AG20443 (cell line): ENCODE measurements at places on chromosomes 13 and 19.
A peak's percentile ranks its signal among the peaks of the same experiment; 100 is the strongest.

DNA sequence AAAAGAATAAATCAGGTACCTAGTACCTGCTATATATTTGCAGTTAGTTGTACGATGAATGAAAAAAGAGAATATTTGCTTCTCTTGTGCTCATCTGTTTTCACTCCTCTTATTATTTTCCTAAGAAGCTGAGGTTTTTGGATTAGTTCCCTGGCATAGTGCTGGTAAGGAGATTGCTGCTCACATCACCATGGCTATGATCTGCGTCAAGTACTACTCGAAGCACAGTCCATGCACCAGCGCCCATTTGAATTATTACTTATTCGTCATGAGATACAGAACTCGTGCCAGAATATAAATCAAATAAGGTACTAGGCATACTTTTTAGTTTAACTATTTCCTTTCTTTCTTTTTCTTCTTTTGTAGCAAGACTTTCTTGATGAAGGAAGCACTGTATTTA lies 7.1 kb downstream of the SERTM1 start:
- DNase-seq: no peak

DNA sequence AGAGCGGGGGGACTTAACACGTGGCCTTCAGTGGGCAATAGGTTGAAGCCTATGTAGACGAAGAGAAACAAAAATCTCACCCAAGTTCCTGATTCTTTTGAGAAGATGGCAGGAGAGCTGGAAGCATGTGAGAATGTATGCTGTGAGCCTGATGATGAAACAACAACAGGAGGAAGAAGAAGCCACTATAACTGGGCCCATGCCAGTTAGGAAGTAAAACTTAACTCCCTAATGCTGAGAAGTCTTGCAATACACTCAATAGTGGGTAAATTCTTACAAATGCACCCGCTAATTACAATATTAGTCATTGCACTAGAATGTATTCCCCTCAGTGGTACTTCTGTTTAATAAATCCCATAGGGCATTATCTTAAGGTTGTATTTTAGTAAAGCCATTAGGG lies 9.1 kb downstream of the PCDH17 start:
- DNase-seq: no peak

DNA sequence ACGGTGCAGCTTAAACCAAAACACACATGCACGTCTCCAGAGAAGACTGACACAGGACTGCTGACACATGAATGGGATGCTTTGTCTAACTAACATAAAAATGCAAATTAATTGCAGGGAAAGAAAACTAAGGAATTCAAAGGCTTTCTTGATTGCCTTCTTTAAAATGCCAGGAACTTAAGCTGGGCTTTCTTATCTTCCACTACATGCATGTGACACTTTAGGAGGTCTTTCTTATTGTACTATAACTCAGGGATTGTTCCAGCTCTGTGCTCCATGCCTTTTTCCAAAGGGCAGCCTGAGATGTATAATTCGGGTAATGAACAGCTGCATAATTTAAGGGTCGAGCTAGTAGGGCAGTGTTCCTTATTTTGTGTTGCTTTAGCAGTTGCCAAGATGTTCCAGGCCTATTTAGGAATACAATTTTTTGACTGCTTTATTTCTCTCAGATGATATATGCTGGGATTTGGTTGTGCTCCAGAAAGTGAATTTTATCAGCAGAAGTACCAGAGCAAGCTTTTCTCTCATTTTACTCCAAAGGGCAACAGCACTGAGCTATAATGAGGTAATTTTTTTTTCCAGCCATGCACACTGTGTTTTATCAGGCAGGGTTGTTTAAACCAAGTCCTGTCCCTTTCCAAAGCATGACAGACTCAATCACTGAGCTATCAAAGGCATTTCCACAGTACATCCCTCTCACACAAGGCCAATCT lies 885.2 kb downstream of the PCDH9 start:
- no peak for DNase-seq

GRCh38 chr13:30107121-30107520 lies 200.2 kb downstream of the KATNAL1 start:
- DNase-seq: no peak

- DNase-seq: no peak
These were observed 61.5 kb downstream of the DGKH start for GRCh38 chr13:42109957-42110356.

DNA sequence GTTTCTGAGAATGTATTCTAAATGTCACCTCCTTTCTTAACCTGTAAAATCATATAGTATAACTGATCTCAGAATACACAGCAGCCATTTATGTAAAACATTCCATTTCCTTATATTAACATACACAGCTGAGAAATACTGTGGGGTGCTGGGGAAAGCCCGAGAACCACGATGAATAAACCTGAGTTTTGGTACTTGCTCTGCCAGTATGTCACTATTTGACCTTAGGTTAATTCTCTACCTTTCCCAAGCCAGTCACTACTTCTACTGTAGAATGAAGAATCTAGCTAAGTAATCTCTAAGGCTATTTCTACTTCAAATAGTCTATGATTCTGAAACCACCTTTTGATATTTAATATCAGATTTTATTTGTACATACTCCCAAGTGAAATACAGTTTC lies 173.7 kb downstream of the TBC1D4 start:
- DNase-seq: no peak

DNA sequence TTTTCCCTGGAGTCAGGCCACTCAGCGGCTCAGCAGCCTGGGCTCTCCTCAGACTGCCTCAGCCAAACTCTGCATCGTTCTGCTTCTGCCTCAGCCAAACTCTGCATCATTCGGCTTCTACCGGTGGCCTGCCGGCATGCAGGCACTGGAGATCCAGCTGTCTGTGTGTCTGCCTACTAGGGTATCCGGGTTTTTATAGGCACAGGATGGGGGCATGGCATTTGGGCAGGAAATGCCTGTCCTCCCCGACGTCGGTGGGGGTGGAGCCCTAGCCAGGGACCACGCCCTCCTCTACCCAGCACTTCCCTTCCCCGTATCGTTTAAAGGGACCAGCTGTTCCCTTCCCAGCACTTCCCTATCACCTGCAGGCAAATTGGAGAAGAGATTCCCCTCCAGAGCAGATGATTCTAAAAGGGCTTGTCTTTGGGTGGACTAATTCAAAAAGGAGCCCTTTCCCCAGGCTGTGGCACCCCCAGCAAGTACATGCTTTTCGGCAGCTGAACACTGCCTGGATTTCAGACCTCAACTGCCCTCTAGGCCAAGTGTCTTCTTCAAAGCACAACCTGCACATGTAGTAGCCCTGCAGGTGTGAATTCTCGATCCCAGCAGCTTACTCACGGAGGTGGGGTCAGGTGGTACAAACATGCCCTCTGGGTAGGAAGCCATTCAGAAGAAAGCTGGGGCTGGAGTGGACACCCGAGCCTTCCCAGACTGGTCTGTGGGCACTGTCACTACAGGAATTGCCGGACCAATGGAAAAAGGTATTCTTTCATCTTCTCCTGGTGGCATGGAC lies 25.4 kb upstream of the GPR12 start:
- DNase-seq: no peak

DNA sequence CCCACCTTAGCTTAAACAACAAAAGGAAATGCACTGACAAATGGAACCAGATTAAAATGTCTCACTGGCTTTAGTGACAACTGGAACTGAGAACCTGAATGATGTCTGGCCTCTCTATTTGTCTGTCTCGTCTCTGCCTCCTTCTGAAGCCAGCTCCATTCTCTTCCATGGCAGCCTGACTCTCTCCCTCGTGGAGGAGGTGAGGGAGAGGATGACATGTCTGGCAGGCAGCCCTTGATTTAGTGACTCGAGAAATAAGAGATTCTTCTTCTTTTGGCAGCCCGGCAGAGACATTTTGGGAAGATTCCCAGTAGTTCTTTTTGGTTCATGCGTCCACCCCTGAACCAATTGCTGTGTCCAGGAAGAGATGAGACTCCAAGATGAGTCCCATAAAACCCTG lies 131.7 kb downstream of the KLF5 start:
- no peak for DNase-seq

- no peak for DNase-seq
These were observed 474 bp upstream of the FAM174C start for GRCh38 chr19:1274852-1275259.

GRCh38 chr13:23473221-23473620 lies 39.7 kb upstream of the SACS start:
- no peak for DNase-seq

GRCh38 chr13:39095500-39095899 lies 57.2 kb downstream of the NHLRC3 start:
- DNase-seq: no peak

GRCh38 chr13:37109051-37109678 lies 3.7 kb upstream of the CSNK1A1L start:
- peak; percentile 35 for DNase-seq

GRCh38 chr19:4988770-4989251 lies 19.9 kb downstream of the KDM4B start:
- DNase-seq: peak; percentile 90

DNA sequence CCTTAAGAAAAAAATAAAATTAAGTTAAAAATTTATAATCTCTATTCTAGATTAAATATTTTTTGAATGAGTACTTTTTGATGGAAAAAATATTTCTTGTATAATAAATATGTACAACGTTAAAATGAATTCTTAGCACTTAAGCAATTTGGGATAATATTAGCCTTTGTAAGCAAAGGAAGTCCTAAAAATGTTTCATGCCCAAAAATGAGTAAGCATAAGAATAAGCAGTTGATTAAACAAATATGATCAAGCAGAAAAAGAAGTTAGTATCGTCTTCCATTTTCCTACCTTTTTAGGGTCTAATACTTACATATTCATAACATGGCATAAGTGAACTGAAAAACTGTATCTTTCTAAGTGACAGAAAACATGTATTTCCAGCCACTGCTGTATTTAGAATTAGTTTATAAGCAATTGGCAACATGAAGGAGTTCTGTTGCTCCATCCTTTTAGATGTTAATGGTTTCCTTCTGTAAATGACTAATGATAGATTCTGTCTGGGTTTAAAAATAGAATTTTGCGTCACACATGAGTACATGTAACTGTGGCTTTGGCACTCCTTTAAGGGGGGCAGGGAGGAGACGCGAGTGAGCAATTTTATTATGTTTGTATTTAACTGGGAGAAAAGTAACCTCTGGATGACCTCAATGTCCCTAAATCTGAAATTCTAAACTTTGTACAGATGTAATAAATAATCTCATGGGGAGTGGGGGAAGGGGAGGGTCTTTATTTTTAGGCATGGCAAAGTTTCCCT lies 237.4 kb downstream of the RGCC start:
- peak; percentile 74 for DNase-seq

DNA sequence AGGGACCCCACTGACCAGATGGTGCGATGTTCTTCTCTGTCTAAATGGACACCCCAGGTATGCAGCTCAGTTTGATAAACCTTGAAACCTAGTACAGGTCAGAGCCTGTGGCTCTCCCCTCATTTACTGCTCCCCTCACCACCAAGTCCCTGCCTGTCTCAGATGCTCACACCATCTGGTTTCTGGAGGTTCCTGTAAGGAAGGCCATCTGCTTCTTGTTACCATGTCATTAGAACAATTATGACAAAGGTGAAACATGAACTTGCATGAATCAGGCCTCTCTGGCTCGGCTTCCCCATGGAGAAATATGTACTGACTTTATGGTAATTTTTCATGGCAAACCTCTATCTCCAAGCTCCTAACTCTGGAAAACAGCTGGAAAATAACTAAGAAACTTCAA lies 965.7 kb downstream of the UQCRFS1 start:
- no peak for DNase-seq

- no peak for DNase-seq
These were observed 252.9 kb upstream of the SLITRK6 start for GRCh38 chr13:86052141-86052540.

GRCh38 chr13:114043421-114044053 lies 69.7 kb upstream of the C13orf46 start:
- peak; percentile 87 for DNase-seq

DNA sequence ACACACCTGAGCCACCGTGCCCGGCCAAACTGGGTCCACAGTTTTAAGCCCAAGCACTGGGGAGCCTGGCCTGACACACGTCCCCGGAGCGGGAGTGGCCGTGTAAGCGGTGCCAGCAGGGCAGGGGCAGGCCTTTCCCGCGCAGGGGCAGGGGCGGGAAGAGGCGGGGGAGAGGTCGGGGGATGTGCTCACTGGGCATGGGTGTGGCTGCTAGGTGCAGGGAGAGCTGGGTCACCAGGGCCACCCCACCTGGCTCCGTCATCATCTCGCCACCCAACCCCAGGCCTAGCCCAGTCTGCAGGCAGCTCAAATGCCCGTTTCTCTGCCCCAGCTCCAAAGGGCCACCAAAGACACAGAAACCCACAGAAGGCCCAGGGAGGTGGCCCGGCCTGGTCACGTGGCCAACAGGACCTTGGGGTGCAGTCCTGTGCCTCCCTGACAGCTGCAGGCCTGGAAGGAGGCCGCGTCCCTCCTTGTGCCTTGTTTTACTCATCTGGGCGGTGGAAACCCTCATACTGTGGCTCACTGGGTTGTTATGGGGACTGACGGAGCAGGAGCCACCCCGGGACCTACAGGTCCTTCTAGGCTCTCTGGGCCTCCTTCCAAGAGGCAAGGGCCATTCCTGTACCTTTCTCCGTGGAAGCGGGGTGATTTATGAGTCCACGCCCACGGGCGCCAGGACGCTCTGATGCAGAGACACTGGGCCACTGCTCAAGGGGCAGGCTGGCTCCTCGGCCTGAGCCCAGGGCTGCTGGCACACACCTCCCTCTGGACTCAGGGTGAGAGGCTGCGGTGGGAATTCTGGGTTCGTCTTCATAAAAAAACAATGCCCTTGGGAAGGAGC lies 27.7 kb downstream of the MAP2K2 start:
- DNase-seq: no peak

- no peak for DNase-seq
These were observed 7.3 kb downstream of the NOSIP start for GRCh38 chr19:49573009-49573408.

- peak; percentile 3 for DNase-seq
These were observed 45.3 kb upstream of the VSTM2B start for GRCh38 chr19:29480507-29480906.

DNA sequence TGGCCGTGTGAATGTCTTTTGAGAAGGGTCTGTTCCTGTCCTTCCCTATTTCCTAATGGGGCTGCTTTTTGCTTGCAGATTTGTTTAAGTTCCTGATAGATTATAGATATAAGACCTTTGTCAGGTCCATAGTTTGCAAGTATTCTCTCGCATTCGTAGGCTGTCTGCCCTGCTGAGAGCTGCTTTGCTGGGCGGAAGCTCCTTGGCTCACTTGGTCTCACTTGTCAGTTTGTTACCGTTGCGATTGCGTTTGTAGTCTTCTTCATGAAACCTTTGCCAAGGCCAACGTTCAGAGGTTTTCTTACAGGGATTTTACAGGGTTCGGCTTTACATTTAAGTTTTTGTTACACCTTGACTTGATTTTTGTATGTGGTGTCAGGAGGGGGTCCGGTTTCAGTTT lies 44.0 kb upstream of the TFDP1 start:
- DNase-seq: no peak

- DNase-seq: no peak
These were observed 370.3 kb downstream of the GPC5 start for GRCh38 chr13:91768746-91769145.

DNA sequence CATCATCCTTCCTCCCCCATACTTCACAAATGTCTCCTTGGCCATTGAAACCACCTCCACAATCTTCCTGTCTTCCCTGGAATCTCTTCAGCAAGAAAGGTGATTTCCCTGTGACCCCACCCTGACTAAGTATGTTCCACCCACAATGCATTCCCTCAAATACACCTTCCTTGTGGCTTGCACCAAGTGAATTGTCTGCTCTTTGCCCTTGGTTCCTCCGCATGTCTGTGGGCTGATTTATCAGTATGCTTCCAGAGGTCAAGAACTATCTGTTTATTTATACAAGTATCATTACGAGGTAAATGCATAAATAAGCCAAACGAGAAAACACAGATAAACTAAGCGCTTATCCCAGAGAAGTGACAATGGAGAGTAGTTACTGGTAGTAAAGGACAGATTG lies 45.4 kb upstream of the POMP start:
- no peak for DNase-seq
